Stimulated activated CD8-positive, alpha-beta memory T cell treated with anti-CD3 and anti-CD28 coated beads, Interleukin-2, amount 100 ng/mL, for 48 hours (primary cell): ENCODE measurements at places on chromosomes 11 and 22.
A peak's percentile ranks its signal among the peaks of the same experiment; 100 is the strongest.

- no peak for DNase-seq
Observed at GRCh38 chr11:77203901-77204753, 76.1 kb downstream of the MYO7A start.

DNA sequence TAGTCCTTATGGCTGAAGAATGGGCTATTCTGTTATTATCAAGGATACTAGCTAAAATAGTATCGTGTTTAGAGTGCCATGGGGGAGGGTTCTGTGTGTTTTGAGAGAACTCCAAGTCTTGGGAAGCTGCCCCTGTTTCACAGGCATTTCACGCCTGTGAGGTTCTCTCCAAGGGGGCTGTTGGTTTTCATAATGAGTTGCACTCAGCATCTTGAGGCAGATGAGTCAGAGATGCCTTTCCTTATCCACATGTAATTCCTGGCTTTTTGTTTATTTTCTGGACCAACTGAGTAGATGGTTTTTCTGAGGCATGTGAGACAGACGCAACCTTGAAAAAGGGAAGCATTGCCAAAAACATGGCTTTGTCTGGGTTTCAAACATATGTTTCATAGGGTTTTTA is 203.7 kb downstream of the ARHGAP42 start:
- DNase-seq: no peak

GRCh38 chr11:45995342-45995734 is 72.9 kb downstream of the LARGE2 start:
- no peak for DNase-seq

DNA sequence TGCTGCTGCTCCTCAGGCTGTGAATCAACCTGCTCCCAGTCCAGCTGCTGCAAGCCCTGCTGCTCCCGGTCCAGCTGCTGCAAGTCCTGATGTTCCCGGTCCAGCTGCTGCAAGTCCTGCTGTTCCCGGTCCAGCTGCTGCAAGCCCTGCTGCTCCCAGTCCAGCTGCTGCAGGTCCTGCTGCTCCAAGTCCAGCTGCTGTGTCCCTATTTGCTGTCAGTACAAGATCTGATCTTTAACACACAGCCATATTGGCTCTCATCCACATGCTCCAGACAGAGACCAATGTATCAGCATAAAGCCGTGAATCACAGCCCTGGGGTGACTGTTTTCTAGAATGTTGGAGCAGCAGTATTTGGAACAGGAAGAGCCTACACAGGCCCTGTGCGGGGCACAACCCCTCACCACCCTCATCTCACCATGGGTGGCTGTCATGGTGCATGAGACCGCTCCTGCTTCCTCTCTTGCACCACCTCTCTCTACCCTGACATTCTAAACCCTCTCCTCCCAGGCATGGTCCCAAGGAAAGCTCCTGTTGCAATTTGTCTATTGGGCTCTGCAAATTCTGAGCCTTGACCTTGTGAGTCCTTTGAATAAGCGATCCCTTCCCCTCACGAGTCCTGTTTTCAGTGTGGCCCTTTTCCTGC is 3.5 kb downstream of the KRTAP5-10 start:
- no peak for DNase-seq

DNA sequence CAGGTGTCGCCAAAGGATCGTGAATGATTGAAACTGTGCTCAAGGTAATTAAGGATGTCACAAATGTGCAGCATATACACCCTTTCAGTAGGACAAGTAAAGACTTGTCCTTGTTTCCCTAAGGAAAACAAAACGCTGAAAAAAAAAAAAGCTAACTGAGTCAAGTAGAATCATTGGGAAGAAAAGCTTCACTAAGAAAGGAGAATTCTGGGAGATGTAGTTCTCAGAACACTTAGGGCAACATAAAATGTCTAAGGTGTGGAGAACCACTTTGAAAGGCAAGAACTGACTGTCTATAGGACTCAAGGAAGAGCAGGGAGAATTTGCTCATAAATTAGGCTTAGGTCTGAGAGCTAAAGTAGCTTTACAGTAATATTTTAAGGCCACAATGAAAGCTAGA is 2.9 kb upstream of the OR5T1 start:
- no peak for DNase-seq

DNA sequence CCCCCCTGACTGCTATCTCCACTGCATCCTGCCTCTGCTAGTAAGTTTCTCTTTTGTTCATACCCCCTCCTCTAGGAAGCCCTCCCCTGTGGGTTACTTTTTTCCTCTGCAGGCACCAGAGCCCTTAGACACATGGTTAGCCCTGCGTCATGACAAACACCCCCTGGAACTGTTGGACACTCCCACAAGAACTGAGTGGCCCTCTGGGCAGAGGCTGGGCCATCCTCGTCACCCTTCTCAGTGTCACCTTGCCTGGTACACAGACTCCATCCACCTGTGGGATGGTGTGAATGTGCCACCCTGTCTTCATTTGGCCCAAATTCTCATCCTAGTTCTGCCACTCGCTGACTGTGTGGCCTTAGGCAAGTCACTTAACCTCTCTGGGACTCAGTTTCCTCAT is 4.1 kb upstream of the RAB3IL1 start:
- DNase-seq: no peak

DNA sequence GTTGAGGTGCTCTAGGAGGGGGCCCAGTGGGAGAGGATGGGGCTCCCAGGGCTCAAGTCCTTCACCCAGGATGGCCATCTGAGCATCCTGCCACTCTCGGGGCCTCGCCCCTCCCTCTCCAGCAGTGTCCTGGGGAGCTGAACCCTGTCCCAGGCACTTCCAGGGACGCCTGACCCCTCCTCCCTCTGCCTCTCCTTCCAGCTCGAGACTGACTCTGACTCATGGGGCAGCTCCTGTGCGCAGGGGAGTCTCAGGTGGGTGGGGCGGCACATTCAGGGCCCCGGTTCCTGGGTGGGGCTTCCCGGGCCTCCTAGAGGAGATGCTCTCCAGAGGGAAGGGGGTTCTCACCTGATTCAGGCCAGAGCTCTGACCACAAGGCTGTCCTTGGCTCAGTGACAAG is 77.1 kb upstream of the IGLL5 start:
- DNase-seq: no peak

GRCh38 chr11:65506772-65507505 is 8.1 kb downstream of the MALAT1 start:
- DNase-seq: no peak

- no peak for DNase-seq
Observed at GRCh38 chr11:9120664-9121468, 29.5 kb upstream of the SCUBE2 start.

DNA sequence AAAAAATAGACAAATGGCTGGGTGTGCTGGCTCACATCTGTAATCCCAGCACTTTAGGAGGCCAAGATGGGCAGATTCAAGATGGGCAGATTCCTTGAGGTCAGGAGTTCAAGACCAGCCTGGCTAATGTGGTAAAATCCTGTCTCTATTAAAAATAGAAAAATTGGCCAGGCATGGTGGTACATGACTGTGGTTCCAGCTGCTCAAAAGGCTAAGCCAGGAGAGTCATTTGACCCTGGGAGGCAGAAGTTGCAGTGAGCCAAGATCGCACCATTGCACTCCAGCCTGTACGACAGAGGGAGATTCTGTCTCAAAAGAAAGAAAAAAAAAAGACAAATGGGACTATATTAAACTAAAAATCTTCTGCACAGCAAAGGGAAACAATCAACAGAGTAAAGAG is 55.4 kb downstream of the USP35 start:
- DNase-seq: no peak

GRCh38 chr22:36156515-36157419 is 3.8 kb downstream of the APOL3 start:
- peak; percentile 67 for DNase-seq

DNA sequence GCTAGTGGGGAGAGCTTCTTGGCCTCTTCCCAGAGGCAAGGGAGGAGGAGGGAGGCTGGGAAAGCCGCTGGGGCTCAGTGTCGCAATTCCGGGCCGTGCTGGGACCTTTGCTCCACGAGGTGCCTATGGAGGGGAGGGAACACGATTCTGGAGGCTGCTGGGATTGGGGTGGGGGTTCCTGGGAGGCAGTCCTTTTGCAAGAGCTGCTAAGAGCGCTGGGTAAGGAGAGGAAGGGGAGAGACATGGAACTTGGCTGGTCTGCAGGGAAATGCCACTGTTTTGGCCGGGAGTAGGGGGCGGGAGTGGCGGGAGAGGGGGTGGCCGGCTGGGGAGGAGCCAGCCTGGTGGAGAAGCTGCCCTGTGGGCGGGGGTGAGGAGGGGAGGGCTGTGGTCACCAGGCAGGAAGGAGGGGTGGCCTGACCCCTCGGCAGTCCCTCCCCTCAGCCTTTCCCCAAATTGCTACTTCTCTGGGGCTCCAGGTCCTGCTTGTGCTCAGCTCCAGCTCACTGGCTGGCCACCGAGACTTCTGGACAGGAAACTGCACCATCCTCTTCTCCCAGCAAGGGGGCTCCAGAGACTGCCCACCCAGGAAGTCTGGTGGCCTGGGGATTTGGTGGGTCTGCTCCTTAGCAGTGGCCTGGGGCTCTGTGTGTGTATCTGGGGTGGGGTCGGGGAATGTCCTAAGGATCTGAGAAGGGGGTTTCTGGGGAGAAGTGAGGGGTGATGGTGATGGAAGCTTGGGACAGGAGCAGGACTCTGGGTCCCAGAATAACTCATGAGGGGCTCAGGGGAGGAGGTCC is at the start of gene NR1H3:
TSS of gene NR1H3 (plus strand) at position 480 of the 800 bp plus-strand sequence. CDS start 1,221 bp downstream, outside the sequence.
- DNase-seq: no peak

DNA sequence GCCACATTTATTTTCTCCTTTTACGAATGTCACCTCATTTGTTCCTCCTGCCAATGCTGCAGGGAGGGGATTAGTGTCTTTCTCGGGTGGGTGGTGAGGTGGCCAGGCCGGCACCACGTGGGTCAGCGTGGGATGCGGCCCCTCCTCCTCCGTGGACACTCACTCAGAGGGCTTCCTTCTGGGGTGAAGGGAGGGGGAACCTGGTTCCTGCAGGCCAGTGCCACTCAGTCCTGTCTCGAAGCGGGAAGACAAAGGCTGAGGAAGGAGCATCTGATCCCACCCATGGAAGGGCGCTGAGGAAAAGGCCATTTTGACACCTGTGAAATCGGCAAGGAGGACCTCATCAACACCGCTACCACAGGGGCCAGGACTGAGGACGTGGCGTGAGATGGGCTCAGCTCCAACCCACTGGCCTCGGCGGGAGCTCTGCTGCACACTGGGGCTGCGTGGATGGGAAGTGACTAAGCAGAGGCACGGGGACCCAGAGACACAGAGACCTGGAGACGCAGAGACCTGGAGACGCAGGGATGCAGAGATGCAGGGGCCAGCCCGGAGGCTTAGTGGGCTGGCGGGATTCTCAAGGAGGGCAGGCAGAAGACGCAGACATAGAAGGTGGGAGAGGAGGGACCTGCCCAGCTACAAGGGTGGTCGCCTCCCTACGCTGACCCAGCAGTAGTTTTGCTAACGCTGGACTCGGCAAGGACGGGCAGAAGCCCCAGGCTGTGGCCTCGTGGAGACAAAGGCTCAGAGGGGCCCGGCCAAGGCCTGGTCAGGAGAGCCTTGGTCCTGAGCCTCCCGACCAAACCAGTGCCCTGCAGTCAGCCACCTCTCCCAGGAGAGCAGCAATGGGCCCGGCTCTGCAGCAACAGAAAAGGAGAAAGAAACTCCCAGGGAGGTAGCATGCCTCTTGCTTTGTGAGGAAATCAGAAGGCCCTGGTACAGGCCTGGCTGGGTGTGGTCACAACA is 1071.2 kb downstream of the BRD1 start:
- no peak for DNase-seq

DNA sequence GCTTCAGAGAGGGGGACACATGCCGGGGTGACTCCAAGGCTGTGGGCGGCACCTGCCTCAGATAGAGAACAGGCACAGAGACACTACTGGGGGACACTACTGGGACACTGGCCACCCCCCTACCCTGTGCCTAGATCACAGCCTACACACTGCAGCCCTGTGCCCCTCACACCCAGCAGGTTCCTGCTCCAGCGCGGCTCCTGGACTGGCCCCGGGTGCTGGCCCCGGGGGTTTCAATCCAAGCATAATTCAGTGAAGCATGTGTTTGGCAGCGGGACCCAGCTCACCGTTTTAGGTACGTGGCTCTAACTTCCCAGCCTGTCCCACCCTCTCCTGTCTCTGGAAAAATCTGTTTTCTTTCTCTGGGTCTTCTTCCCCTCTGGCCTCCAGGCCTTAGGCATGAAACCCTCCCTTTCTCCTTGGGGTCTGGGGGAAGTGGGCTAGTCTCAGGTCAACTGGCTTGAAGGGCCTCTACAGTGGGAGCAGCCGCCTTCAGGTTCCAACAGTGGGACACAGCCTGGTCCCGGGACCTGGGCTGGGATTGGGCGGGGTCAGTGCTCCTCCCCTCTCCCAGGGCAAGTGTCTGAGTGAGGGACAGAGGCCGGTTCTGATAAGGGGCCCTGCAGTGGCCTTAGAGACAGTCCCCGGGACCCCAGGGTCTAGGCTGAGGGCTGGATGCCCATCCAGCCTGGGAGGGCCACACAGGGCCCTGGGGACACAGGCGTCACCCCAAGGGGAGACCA is 98.8 kb downstream of the CRYBB2 start:
- DNase-seq: no peak

- no peak for DNase-seq
Observed at GRCh38 chr11:57318178-57318577, 6.6 kb downstream of the TNKS1BP1 start.

- DNase-seq: no peak
Observed at GRCh38 chr11:3964056-3964455, 108.6 kb downstream of the STIM1 start.

DNA sequence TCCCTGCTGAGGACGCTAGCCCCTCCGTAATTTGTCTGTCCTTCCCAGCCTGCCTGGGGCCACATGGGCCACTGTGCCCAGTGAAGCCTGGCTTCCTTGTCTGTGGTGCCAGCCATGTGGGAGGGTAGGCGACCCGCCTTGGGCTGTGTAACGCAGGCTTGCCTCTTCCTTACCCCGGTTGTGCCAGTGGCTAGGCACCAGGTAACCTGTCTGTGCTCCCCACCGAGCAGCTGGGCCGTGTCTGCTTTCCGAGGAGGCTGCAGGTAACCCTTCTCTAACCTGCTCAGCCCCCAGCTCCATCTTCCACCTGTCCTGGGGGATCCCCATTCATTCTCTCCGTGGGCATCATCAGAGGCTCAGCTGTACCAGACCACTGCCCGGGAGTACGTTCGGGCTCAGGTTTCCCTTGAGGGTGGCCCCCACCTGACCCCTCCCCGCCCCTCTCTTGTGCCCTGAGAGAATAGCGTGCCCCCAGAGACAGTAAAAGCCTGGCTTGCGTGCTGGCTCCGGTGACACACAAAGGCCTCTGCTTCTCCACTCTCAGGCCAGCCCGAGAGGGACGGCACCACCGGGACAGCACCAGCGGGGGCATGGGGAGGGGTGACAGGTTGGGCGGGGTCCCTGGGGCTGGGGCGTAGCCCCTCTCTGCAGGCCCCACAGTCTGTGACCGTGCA is 79.1 kb downstream of the CDKN1C start:
- no peak for DNase-seq

- no peak for DNase-seq
Observed at GRCh38 chr11:17607591-17608570, 60.8 kb downstream of the OTOG start.

DNA sequence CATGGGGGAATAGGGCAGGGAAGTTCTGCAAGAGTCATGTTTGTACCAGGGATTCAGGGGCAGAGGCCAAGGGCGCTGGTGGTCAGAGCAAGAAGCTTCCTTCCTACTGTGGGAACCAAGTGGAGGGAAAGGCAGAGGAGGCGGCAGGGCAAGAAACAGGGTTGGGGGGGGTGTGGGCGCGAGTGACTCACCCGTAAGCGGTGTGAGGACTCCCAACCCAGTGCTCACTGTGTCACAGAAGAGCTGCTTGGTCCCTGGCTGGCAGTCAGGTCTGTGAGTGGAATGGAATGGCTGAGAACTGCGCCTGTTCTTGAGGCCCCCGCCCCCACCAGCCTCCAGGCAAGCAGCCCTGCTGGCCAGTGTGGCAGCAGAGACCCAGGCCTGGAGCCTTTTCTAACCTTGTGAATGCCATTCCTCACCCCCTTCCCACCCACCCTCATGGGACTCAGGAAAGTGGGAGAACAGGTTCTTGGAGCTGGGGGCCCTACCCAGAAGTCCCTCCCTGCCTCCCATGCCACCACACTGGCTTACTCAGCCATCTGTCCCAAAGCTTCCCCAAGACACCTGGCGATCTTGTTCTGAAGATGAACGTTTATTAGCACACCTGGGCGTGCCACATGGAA is 4.7 kb downstream of the LRRC10B start:
- no peak for DNase-seq
